ENCODE measurements at places on chromosomes 11 and 22. TPM values are rescaled to one million over a fixed set of nuclear protein-coding genes. Genes with fewer than 3 reads are reported as not detected.

DNA sequence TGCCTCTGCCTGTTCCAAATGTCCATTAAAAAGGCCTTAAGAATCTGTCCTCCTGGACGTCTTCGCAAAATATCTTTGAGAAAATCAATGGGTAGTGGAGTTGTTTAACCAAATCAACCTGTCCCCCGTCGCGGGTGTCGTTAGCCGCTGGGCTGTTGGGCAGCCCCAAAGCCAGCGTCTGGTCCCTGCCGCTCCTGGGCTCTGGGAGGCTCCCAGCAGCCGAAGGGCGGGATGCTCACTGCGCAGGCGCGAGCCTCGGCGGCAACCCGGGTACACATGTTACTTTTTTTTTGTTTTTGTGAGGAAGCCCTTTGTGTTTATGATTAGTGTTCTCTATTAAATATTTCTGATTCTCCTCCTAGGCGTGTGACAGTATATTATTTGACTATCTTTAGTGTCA lies 12.6 kb downstream of the MMP10 start:
- DNase-seq, result no peak

DNA sequence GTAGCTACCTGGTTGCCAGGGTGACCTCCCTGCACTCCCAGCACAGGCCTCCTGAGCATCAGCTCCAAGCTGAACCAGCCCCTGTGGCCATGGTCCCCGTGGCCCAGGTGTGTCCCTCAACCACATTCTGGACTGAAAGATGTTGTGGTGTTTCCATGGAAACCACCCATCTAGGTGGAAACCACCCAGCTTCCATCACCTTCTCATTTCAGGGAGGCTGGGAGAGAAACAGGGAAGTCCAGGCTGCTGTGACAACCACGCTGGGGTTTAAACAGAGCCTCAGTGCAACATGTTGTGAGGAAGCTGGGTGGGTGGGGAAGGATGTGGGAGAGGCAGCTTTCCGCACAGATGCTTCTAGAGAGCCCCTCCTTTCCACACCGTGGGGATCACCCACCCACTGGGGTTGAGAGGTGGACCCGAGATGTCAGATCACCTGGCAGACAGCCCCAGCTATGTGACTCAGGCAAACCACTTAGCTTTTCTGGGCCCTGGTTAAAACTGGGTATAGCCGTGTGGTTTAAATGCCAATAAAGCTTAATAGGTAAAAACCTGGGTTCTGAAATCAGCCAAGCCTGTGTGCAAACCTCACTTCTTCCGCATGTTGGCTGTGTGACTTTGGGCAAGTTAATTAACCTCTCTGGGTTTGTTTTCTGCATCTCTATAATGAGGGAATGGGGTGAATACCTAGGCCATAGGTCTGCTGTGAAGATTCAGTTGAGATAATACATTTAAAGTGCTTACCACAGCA lies 46.4 kb downstream of the CD82 start:
- DNase-seq, result peak; percentile 84

The RIC3 gene
- 7.8 TPM for total RNA-seq

The SYTL2 gene
- 31.2 TPM for total RNA-seq

GRCh38 chr22:32744176-32744959 lies 57.1 kb upstream of the TIMP3 start:
- peak; percentile 23 for DNase-seq

DNA sequence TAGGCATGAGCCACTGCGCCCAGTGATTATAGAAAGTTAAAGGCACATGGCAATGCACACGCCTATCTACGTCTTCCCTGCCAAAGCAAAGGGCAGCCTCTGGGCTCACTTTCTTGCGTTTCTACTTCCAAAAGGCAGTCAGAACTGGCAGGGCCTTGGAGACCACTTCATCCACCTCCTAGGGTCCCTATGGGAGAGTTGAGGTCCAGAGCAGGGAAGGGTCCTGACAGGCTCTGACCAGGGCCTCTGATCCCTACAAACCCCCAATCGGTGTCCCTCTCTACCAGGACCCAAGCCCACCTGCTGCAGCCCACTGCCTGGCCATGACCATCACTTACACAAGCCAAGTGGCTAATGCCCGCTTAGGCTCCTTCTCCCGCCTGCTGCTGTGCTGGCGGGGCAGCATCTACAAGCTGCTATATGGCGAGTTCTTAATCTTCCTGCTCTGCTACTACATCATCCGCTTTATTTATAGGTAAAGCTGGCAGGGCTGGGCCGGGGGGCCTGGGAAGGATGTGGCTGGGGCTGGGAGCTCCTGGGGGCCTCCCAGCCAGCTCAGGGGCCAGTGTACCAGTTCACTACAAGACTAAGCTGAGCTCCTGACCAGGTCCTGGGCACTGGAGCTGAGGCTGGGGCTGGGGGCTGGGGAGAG lies 1.5 kb downstream of the BEST1 start:
- DNase-seq, result no peak

GRCh38 chr11:64263947-64264317 lies 12.6 kb downstream of the PLCB3 start:
- DNase-seq, result no peak

DNA sequence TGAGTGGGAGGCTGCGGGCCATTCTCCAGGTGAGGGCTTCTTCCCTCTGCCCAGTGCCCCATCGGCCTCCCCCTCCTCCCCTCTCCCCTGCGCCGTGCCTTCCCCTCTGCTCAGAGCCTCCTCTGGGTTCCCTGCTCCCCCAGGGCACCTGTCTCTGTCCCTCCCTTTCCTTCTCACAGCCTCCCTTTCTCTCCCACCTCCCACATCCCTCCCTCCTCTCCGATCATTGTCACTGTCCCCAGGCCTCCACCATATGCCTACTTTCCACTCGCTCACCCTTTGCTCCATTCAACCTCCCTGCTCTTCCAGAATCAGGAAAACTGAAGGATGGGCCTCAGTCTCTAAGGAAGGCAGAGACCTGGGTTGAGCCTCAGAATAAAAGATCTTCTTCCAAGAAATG lies 9.9 kb upstream of the APOBEC3H start:
- DNase-seq, result no peak

DNA sequence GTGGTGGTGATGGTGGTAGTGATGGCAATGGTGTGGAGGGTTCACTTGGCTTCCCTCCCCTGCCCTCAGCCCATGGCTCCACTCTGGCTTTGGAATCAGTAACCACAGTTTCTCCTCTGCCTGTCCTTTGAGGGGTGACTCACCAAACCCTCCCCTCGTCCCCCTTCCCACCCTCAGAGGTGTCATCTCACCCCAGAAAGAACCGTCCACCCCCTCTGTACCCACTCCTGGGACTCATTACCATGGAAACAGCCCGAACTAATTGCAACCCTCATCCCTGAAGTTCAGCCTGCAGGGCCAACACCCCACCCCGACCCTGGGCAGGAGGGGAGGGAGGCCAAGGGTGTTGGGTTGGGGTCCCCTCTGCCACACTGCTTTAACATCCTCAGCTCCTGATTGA lies 26.6 kb downstream of the PHLDB1 start:
- DNase-seq, result no peak

GRCh38 chr11:12942157-12942556 lies 67.0 kb upstream of the RASSF10 start:
- DNase-seq, result no peak

DNA sequence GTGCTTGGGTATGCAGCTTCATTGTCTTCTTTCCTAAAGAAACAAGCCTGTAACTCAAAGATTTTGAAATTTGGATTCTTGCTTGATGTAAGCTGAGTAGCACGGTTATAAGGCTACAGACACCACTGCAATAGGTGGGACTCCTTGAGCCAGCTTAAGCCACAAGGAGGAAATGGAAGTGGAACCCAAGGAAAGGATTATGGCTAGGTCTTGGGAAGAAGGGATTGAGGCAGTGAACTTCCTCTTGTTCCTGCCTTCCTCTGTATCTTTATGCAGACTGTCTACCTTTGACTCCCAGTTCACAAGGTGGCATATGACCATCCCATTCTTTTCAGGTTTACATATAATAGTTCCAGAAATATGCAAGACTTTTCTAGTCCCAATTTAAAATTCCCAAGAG lies 72.3 kb downstream of the BDNF start:
- no peak for DNase-seq

The FOXR1 gene
- total RNA-seq, result not detected

The CD3D gene
- total RNA-seq, result 588 TPM

The PTGDR2 gene
- 3.3 TPM for total RNA-seq

GRCh38 chr11:70230840-70231710 lies 28.0 kb downstream of the FADD start:
- no peak for DNase-seq

DNA sequence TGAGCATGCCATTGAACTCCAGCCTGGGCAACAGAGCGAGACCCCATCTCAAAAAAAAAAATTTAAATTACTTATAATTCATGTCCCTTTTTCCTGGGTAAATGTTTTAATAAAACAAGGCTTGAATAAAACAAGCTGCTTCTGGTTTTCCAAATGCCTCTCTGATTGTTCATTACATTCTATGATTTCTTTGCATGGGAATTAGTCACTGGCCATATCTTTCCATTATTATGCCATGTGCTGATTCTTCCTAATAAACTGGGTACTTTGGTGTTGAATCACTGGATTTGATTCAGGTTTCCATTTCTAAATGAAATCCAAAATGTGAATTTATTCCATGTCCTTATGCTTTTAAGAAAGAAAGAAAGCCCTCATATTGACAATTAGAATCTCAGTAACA lies 42.6 kb downstream of the ZNF215 start:
- no peak for DNase-seq

- no peak for DNase-seq
These were observed 12.2 kb downstream of the TXN2 start for GRCh38 chr22:36469094-36469710.

- DNase-seq, result no peak
These were observed 10.3 kb downstream of the APOL4 start for GRCh38 chr22:36191106-36191836.

- no peak for DNase-seq
These were observed 51.6 kb upstream of the TCF20 start for GRCh38 chr22:42321908-42322561.

DNA sequence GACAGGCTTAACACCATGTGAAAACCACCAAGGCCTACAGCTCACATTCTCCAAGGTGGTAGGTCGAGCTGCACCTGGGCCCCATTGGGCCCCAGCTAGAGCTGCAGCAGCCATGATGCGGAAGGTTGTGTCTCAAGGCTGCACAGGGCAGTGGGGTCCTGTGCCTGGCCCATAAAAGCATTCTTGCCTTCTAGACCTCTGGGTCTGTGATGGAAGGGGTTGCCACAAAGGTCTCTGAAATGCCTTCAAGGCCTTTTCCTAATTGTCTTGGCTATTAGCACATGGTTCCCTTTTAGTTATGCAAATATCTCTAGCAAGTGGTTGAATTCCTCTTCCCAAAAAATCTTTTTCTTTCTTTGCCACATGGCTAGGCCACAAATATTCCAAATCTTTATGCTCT lies 52.5 kb upstream of the C11orf58 start:
- DNase-seq, result no peak

The BEST1 gene
- not detected for total RNA-seq

- DNase-seq, result no peak
These were observed 14.1 kb upstream of the TMA7B start for GRCh38 chr22:39946126-39946502.

- DNase-seq, result no peak
These were observed 29.3 kb downstream of the TUG1 start for GRCh38 chr22:30998329-30998728.

The PLEKHA7 gene
- 0.47 TPM for total RNA-seq

The PHOX2A gene
- not detected for total RNA-seq

- peak; percentile 53 for DNase-seq
These were observed at the start of gene BIK for GRCh38 chr22:43110444-43110926. TSS of gene BIK (plus strand) at chr22:43110750. CDS start at chr22:43124023, 13,273 bp downstream.
